ENCODE measurements at places on chromosomes 16 and 17.

DNA sequence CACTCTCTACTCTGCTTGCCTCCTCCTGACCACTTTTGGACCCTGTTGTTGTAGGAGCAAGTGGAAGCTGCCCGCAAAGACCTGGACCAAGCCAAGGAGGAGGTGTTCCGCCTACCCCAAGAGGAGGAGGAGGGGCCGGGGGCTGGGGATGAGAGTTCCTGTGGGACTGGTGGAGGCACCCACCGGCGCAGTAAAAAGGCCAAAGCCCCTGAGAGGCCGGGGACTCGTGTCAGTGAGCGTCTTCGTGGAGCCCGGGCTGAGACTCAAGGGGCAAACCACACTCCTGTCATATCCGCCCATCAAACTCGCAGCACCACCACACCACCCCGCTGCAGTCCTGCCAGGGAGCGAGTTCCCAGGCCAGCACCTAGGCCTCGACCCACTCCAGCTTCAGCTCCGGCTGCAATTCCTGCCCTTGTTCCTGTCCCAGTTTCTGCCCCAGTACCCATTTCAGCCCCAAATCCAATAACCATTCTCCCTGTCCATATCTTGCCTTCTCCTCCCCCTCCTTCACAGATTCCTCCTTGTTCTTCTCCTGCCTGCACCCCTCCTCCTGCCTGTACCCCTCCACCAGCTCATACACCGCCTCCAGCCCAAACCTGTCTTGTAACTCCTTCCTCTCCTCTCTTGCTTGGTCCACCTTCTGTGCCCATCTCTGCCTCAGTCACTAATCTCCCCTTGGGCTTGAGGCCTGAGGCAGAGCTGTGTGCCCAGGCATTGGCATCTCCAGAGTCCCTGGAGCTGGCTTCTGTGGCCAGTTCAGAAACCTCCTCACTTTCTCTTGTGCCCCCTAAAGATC, 11.0 kb upstream of the PHKG2 start:
- no peak for DNase-seq

DNA sequence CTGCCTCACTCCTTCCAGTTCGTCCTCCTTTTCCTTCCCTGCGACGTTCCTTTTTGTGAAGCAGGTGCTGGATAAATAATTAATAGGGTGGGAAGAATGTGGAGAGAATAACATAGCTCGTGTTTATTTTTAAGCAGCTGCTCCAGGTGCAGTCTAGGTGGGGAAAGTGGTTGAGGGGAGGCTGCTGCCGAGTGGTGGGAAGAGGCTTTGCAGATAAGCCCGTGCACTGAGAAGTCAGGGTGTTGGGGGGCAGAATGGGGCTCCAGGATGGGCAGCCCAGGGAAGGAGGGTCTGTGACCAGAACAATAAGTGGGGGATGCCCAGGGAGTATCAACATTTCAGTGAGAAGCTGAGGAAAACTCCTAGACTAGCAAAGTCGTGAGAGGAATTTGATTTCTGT, 300.5 kb downstream of the CPPED1 start:
- DNase-seq: no peak

- DNase-seq: no peak
These were observed 10.3 kb upstream of the RPL38 start for GRCh38 chr17:74192950-74193781.

DNA sequence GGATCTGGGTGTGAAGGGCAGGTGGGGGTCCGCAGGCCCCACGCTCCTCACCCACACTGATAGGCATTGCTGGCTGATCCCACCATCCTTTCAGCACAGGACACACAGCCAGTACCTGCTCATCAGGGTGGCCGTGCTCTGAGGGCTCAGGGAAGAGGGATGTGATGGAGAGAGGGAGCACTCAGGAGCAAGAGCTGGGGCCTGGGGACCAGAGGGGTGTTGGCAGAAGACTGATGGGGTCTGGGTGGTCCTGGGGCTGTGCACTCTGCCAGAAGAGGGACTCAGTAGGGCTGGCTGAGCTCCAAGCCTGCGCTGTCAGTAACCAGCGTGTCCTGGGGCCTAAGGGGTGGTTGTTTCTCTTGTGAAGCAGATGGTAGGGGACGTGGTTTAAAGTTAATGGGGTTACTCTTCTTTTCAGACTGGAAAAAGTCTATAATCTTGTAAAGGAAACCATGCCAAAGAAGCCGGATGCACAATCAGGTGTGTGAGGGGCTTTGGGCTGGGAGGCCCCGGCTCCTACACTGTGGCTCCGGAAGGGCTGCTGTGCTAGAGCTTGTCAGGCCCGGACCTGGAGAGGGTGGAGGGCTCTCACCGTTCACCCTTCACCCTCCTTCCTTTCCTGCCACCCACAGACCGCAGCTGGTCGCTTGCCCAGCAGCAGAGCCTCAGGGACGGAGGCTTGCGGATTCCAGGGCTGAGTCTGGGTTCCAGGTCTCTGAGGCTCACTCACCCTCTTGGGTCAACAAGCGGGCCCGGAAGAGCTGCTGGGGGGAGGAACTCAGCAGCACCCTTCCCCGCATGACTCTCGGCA, 27.8 kb downstream of the POLR3E start:
- DNase-seq: no peak

DNA sequence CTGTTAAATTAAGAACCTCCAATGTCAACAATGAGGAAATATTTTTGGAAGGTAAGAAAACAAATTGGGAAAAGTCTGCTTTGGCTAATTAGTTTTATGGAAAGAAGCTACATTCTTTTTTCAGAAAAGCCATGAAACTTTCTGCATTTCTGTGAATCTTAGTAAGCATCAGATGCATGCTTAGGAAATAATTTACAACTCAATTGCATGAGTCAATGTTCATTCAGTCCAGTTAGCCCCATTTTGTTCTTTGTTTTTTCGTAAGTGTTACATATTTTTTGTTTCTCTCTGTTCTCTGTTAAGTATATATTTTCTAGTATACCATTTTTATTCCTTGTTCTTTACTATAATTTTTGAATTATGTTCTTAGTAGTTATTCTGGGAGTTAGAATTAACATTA, 195.2 kb upstream of the KIF2B start:
- no peak for DNase-seq

DNA sequence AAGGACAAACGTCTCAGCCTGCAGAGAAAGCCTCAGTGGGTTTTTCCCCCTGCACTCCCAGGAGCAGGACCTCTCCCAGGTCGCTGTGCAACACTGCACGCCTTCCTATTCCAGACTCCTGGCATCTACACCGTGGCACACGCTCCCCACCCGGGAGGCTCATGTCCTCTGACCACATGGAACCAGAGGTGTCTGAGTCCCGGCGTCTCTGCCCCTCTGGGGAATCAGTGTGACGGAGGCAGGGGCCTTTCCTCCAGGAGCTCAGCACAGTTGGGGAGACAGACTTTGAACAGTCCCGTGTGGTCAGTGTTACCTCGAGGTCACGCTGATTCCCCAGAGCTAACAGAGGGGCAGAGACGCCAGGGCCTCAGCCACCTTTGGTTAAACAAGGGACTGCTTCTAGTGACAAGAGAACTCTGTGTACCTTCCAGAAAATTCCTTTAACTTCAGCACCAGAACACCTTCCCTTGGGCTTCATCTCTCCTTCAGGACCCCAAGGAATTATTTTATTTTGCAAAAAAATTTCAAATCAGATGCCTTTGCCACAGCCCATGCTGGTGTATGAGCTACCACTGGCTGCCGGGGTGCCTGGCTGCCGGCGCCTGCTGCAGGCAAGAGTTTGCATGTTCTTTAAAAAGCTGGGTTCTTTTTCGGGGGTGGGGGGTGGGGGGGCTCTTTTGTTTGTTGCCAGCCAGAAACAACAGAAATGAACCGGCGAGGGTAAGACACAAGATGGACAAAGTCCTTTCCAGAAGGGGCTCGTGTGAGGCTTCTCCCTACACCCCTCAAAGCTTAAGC, 6.6 kb downstream of the CANT1 start:
- no peak for DNase-seq

DNA sequence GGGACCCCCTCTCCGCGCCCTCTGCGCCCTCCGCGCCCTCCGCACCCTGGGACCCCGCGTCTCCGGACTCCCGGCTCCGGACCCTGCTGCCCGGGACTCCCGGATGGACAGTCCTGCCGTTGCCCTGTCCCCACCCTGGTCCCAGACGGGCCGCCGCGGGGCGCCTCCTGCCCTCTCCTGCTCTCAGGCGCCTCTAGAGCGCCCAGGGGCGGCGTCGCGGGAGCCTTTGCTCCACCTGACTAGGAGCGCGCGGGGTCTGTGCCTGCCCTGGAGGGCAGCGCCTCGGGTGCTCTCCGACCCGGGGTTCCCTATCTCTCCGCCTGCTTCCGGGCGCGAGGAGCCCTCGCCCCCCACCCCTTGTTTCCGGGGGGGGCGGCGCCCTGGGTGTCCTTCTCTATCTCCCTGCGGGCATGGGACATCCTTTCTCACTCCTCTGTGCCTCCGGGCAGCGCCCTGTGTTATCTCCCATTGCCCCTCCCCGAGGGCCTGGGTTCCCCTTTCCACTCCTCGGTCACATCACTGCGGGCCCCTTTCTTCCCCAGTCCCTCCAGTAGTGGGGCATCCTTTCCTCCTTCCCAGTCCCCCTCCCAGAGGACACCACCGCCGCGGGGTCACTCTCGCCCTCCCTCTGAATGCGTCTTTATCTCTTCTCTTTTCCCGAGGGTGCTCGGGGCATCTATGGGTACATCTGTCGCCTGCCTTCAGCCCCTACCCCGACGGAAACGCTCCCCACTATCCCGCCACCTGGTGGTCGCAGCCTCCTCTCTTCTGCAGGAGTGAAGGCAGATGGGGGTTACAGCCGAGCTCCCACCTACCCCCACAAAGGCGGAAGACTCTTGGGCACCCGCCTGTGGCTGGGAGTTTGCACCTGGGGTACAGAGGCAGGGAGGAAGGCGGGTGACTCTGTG, 875 bp downstream of the PRKCB start:
- DNase-seq: peak; percentile 56

DNA sequence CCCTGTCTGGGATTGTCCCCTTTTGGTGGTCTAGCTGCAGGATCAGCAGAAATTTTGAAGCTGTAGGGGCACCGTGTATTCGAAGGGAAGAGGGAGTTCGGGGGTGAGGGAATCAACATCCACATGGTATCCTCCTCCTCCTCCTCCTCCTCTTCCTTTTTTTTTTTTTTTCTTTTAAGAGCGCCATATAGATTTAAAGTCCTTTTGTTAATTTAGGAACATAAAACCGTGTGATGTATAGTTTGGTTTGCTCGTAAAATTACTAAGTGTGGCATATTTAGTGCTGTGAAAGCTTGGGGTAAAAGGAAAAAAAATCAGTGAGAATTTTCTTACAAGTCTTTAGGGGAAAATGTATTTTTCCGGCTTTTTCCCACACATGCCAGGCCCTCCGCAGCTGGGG, 50.1 kb upstream of the GSE1 start:
- DNase-seq: no peak

- DNase-seq: no peak
These were observed 5.0 kb downstream of the ABHD15 start for GRCh38 chr17:29561554-29562517.

GRCh38 chr16:70448075-70448474, 6.3 kb upstream of the FCSK start:
- no peak for DNase-seq

GRCh38 chr17:80970044-80970761, 21.4 kb upstream of the CHMP6 start:
- DNase-seq: no peak

GRCh38 chr16:48507886-48508285, 102.1 kb downstream of the N4BP1 start:
- no peak for DNase-seq

- no peak for DNase-seq
These were observed 102.2 kb downstream of the CDK5R1 start for GRCh38 chr17:32588982-32589381.

GRCh38 chr16:11604783-11605563, 18.3 kb upstream of the LITAF start:
- DNase-seq: no peak

- DNase-seq: no peak
These were observed 11.2 kb upstream of the ERN2 start for GRCh38 chr16:23724096-23724784.

DNA sequence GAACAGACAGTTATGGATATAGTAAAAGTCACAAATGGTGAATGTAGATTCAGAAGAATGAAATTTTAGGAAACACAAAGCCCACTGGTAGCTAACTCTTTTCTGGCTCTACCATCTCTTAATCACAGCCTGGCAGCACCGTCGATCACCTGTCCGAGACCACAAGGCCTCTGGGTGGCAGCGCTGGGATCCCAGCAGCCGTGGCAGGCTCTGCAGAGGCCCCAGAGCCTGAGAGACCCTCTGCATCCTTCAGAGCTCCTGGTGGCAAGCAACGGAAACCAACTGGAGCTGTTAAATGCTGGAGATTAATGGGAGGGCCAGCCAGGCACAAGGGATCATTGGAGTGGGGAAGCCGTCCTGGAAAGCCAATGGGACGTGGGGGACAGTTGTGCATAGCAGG, 26.3 kb downstream of the LAT start:
- no peak for DNase-seq

DNA sequence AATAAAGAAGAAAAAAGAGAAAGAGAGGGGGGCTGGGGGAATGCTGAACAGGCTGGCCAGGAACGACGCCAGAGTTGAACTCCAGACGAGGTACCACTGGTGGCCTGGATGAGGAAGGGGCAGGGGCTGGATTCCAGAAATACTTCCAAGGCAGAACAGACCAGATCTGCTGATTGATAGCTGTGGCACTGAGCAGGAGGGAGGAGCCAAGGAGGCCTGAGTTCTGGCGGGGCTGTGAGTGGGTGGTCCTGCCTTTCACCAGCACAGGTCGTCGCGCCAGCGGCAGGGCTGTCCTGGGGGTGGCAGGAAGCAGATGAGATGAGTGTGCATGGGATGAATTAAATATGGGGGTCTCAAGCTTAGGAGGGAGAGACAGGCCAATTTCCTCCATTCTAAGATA, 5.5 kb downstream of the CCDC42 start:
- DNase-seq: no peak

GRCh38 chr16:66832661-66833305, 2.0 kb upstream of the NAE1 start:
- no peak for DNase-seq

- no peak for DNase-seq
These were observed 214.0 kb downstream of the NTN1 start for GRCh38 chr17:9235346-9235745.

DNA sequence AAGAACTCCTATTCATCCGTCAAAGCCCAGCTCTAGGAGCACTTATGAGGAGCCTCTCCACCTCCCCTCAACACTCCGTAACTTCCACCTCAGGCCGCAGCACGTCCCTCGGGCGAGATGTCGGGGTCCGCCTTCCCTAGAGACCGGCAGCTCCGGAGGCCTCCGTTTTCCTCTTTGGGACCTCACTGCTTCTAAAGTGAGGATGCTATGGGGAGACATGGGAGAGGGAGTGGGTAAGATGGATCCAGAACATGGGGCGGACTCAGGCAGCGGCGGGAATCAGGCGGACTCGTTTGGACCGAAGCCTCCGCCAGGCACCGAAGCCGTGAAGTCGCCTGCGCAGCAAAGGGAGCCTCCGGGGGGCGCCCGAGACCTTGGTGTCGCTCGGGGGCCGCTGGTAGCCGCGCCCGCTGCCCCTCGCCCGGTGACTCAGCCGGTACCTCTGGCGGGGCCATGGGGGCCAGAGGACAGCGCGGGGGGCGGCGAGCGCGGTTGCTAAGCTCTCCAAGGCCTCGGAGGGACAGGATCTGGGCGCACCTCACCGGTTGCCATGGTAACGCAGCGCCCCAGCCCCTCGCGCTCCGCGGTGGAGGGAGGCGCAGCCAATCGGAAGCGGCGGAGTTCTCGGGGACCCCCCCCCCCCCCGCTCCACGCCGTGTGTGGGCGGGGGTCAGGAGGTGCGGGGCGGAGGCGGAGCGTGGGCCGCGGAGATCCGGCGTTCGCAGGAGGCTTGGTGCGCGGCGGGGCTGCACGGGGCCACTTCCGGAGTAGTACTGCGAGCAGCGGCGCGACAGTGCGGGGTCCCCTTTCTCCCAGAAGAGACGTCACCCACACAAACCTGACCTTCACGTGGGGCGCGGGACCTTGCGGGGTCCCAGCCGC, 1.3 kb upstream of the HIC1 start:
- peak; percentile 87 for DNase-seq

- DNase-seq: peak; percentile 50
These were observed 20.8 kb downstream of the NPRL3 start for GRCh38 chr16:117379-118365.
